NCI-H1417 treated with DMSO at 0.1 percent for 48 hours (cell line): ENCODE measurements at places on chromosomes 12 and 14.
A peak's percentile ranks its signal among the peaks of the same experiment; 100 is the strongest.

GRCh38 chr14:102898776-102899515 is 23.5 kb upstream of the AMN start:
- DNase-seq = no peak

DNA sequence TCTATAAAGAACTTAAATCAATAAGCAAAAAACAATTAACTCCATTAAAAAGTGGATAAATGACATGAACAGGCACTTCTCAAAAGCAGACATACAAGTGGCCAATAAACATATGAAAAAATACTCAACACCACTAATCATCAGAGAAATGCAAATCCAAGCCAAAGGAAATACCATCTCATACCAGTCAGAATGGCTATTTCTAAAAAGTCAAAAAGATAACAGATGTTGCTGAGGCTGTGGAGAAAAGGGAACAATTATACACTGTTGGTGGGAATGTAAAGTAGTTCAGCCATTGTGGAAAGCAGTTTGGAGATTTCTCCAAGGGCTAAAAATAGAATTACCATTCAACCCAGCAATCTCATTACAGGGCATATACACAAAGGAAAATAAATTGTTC is 234.5 kb upstream of the PLXNC1 start:
- no peak for DNase-seq

GRCh38 chr14:52949711-52950409 is 990 bp downstream of the FERMT2 start:
- DNase-seq = peak; percentile 40

GRCh38 chr12:22252057-22252456 is 82.5 kb downstream of the ST8SIA1 start:
- no peak for DNase-seq

DNA sequence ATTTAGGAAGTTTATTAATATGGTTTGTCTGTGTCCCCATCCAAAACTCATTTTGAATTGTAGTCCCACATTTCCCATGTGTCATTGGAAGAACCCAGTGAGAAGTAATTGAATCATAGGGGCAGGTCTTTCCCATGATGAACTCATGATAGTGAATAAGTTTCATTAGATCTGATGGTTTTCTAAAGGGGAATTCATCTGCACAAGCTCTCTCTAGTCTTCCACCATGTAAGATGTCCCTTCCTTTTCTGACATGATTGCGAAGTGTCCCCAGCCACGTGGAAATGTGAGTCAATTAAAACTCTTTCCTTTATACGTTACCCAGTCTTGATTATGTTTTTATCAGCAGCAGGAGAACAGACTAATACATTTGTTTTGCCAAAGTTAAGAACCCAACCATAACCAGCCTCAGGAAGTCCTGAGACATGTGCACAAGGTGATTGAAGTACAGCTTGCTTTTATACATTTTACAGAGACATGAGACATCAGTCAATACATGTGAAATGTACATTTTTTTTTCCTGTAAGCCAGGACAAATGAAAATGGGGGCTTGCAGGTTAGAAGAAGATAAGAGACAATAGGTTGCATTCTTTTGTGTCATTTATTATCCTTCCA is 1136.7 kb downstream of the TMEM121 start:
- DNase-seq = no peak

DNA sequence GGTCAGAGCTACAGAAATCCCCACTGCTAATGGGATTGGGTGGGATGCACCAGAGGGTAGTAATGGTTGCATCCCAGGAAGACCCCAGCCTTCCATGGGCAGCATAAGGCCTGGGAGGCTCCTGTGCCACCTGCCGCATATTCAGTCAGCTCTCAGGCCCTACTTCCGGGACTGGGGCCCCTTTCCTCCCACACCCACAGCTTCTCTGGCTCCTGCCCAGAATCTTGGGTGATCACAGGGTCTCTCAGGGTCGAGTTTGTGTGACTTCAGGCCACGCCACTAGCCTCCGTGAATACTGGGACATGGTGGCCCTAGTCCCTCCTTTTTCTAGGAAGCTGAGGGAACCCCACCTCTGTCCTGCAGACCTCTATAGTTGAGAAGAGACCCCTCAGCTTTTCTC is 66.8 kb upstream of the RIN3 start:
- no peak for DNase-seq

DNA sequence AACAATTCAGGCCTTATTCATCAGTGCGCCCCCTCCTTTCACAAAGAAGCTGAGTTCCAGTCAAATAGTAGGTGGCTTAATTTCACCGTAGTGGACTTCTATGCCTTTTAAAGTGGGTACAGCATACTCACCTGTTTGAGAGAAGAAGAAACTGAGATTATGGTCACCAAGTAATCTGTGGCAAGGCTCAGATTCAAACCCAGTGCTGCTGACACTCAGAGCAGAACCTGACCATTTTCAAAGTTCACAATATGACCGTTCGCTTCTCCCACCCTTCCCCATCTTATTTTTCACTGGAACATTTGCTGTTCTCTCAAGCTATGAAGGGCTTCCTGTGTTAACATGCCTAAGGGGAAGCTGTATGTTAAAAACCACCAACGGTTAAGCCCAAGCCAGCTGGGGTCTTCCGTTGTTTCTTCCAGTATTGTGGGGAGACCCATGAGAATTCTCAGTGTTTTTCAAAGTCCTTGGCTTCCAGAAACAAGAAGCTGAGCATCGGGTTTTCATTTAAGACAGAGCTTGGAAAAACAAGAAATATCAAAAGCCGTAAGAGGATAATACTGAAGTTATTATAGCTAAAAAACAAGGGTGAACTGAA is 6.1 kb upstream of the PSMA6 start:
- no peak for DNase-seq

DNA sequence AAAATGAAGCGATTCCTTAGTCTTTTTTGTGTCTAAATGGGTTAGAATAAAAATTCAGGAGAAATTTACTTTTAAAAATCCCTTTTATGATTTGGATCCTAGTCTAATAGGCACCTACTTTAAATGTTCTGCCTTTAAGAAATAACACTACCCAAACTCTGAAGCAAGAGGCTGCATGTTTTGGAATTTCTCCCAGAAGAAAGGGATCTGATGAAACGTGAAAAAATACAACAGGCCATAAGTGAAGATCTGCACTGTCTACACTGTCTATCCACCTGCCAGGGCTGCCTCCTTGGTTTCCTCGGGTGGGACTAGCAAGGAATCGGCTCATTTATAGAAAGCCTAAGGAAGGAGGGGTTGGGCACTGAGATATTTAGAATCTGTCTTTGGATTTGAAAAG is 22.1 kb downstream of the ACVR1B start:
- DNase-seq = no peak

GRCh38 chr14:33454707-33455106 is 496.2 kb downstream of the EGLN3 start:
- DNase-seq = no peak

GRCh38 chr12:11722071-11722470 is 72.6 kb downstream of the ETV6 start:
- no peak for DNase-seq

DNA sequence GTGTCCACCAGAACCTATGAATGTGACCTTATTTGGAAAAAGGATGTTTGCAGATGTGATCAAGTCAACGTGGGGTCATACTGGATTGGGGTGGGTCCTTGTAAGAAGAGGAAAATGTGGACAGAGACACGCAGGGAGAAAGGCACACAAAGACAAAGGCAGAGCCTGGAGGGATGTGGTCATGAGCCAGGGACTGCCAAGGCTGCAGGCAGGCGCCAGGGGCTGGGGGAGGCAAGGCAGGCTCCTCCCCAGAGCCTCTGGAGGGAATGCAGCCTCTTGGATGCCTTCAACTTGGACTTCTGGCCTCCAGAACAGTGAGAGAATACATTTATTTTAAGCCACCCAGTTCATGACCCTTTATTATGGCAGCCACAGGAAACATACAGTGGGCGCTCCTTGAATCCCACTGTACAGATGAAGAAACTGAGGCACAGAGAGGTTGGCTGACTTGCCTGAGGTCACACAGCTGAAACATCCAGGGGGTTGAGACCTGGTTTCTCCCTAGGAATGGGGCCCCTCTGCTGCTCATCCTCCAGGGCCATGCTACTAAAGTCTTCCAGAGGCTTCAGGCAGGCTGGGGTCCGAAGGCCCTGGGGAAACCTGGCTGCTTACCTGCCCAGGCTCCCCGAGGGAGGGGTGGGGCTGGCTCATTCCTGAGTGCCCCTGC is 99.7 kb downstream of the RFLNA start:
- no peak for DNase-seq

DNA sequence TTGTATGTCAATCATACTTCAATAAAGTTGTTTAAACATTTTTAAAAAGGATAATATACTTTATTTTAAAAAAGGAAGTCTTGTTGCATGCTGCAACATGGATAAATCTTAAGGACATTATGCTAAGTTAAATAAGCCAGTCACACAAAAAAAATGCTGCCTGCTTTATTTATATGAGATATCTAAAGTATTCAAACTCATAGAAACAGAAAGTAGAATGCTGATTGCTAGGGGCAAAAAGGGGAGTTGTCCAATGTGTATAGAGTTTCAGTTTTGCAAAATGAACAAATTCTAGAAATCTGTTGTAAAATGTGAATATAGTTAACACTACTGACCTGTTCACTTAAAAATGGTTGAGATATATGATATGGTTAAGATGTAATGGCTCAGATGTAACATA is 8.7 kb downstream of the KLRC4 start:
- DNase-seq = no peak

- no peak for DNase-seq
Measured at GRCh38 chr14:30614155-30614554, 8.0 kb upstream of the SCFD1 start.

GRCh38 chr12:1531153-1531653 is 63.2 kb downstream of the FBXL14 start:
- DNase-seq = no peak

DNA sequence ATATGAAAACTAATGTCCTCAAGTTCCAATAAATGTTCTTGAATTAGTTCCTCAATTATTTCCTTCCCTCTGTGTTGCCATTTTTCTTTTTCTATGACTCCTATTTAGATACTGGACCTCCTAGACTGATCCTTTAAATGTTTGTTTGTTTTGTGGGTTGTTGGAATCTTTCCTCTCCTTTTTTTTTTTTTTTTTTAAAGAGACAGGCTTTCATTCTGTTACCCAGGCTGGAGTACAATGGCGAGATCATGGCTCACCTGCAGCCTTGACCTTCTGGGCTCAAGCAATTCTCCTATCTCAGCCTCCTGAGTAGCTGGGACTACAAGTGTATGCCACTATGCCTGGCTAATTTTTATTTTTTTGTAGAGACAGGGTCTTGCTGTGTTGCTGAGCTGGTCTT is 9.6 kb downstream of the PRKAG1 start:
- no peak for DNase-seq

- no peak for DNase-seq
Measured at GRCh38 chr12:52947738-52948423, 1.0 kb upstream of the KRT18 start.

DNA sequence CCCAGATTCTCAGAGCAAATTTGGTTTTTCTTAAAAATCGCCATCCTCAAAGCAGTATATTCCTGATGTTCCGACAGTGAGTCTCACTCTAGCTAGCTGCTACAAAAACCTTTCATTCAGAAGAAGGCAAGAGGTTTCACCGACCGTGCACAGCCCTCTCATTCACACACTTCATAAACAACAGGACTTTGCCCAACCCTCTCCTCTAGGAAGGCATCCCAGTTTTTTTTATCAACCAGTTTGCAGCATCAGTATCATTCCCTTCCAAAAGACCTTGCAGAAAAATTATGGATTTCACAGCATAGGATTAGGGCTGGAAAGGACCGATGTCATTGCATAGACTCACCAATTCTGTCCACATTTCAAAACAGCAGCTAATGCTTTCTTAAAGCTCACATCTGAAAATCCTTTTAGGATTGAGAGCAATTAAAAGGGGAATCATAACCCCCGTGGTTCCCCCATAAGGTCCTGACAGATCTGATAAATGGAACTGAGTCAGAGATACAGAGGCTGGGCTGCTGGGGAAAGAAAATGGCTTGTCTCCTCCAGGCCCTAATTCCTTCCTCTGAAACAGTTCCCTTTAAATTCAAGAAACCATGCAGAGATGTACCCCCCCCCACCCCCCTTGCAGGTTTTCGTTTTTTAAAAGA is 597 bp downstream of the SVOP start:
- DNase-seq = peak; percentile 8

DNA sequence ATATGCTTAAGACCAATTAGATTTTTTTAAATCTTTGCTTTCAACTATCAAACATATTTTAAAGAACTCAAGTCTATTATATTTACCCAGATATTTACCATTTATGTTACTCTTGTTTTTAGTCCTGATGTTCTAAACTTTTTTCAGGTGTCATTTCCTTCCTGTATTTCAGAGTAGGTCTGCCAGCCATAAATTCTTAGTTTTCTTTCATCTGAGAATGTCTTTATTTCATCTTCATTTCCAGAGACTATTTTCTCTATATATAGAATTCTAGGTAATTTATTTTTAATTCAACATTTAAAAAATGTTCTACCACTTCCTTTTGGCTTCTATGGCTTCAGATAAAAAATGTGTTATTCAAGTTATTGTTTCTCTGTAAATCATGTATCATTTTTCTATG is 218.2 kb upstream of the AMIGO2 start:
- no peak for DNase-seq

GRCh38 chr14:93832665-93833064 is 44.4 kb upstream of the PRIMA1 start:
- no peak for DNase-seq

DNA sequence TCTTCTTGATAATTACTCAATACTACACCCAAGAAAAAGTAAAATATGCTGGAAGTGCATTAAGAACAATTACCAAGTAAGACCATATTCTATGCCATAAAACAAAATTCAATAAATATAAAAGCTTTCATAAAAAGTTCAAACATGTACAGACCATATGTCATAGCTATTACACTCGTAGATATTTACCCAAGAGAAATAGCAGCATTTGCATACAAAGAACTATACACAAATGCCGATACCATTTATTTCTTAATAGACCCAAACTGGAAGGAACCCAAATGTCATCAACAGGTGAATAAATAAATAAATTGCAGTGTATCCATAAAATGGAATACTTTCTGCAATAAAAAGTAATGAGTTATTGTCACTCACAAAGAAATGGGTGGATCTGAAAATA is 78.3 kb upstream of the SLC16A7 start:
- no peak for DNase-seq
